ENCODE measurements at places on chromosomes 16 and 17.

DNA sequence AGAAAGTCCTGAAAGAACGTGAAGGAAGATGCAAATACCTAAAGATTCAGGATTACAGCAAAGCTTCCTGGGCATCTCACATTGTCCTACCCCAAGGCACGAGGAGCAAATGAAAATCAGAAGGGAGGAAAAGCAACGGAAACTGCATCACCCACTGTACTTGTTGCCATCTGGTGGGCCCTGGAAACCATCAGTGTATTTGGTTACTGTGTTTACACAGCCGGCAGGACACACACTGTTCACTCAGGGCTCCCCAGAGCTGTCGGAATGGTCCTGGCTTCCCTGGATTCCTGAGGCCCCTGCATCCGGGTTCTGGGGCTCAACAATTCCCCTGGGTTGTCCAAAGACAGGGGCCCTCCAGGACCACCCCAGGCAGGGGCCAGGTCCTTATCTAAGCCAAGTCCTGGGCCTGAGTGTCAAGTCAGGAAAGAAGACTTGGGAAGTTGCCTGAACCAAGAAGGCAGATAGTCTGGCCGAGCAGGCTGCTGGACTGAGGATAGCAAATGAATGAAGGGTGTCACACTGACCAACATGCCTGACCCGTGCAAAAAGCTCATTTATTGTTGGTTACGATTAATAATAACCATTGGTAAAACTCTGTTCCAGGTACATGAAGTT is 52.8 kb downstream of the SOX9 start:
- peak; percentile 31 for DNase-seq
- no peak overlapping the region for H3K4me3 ChIP-seq
- H3K4me1 ChIP-seq = no peaks in the 10 kb centered on the region
- no peak overlapping the region for H3K27ac ChIP-seq

DNA sequence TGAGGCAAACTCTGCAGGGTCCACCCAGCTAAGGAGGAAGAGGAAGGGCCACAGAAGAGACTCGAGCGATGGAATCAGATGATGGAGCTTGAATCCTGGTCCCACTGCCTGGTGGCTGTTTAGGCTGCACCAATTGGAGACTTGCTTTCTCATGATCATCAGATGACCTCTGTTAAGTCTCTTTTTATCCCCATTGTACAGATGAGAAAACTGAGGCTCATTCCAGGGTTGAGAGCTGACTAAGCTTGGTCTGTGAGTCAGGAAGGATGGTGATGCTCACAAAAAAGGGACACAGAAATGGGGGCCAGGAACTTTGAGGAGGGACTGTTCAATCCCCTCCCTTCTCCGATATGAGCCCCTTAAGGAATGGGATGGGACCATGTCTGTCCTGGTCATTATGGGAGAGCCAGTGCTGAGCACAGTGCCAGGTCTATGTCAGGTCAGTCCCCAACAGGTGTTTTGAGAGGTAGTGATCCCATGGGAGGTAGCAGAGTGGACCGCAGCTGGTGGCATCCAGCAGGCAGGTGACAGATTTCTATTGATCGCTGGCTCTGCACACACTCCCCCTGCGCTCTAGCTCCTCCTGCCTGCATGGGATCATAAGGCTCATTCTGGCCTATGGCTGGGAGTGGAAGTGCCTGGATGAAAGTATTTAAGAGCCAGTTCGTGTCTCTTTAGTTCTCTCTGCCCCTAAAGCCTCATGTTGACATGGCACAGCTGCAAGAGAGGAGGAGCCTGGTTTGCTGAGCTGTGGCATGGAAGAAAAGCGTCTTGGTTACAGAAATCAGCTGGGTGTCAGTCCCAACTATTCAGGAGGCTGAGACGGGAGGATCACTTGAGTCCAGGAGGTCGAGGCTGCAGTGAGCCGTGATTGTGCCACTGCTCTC is 27.2 kb downstream of the SNX20 start:
- H3K27me3 ChIP-seq = peaks cover 6% of the 10 kb centered on the region
- H3K27ac ChIP-seq = no peak overlapping the region
- no peaks in the 10 kb centered on the region for H3K4me1 ChIP-seq
- no peak overlapping the region for H3K4me3 ChIP-seq
- DNase-seq = no peak
- no peaks in the 10 kb centered on the region for H3K36me3 ChIP-seq

DNA sequence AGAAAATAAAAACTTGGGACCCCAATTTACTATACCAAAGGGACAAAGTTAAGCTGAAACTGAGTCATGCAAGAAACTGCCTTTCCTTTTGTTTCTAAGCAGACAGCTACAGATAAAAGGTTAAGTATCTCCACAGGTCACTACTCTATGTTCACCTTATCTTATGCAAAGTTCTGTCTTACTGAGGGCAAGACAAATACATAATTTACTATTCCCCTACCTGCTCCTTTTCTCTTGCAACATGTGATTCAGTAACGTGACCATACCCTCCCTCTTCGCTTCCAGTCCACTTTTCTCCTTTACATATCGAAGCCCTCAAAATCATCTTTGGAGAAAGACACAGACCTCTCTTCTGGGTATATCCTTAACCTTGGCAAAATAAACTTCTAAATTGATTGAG is 42.3 kb downstream of the SCPEP1 start:
- no peak for DNase-seq
- no peak overlapping the region for H3K4me3 ChIP-seq
- no peaks in the 10 kb centered on the region for H3K27me3 ChIP-seq
- H3K4me1 ChIP-seq = no peaks in the 10 kb centered on the region

GRCh38 chr17:2792366-2793169 is 3.7 kb upstream of the RAP1GAP2 start:
- H3K27me3 ChIP-seq = peaks cover 18% of the 10 kb centered on the region
- no peaks in the 10 kb centered on the region for H3K36me3 ChIP-seq
- no peak for DNase-seq
- H3K4me1 ChIP-seq = no peaks in the 10 kb centered on the region
- H3K27ac ChIP-seq = no peak overlapping the region
- H3K4me3 ChIP-seq = no peak overlapping the region

GRCh38 chr17:297758-298157 is 54.8 kb downstream of the RPH3AL start:
- no peak overlapping the region for H3K4me3 ChIP-seq
- no peak overlapping the region for H3K27ac ChIP-seq
- no peaks in the 10 kb centered on the region for H3K36me3 ChIP-seq

- no peak overlapping the region for H3K4me3 ChIP-seq
- DNase-seq = no peak
- no peaks in the 10 kb centered on the region for H3K27me3 ChIP-seq
- H3K4me1 ChIP-seq = peaks cover 2% of the 10 kb centered on the region
- H3K36me3 ChIP-seq = no peaks in the 10 kb centered on the region
Observed at GRCh38 chr16:46730126-46730525, 18.0 kb downstream of the MYLK3 start.

- no peaks in the 10 kb centered on the region for H3K36me3 ChIP-seq
- peaks cover 1% of the 10 kb centered on the region for H3K4me1 ChIP-seq
- peak; percentile 72 for DNase-seq
- H3K27ac ChIP-seq = no peak overlapping the region
- H3K4me3 ChIP-seq = no peak overlapping the region
Observed at GRCh38 chr16:84220851-84221250, 19.0 kb downstream of the KCNG4 start.

DNA sequence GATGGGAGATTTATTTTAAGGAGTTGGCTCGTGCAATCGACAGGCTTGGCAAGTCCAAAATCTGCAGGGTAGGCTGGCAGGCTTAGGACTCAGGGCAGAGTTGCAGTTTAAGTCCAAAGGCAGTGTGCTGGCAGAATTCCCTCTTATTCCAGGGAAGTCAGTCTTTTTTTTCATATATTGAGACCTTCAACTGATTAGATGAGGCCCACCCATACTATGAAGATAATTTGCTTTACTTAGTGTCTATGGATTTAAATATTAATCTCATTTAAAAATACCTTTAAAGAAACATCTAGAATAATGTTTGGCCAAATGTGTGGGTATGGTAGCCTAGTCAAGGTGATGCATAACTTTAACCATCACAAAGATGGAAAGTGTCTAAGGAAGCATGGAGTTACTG is 99.8 kb downstream of the CNTNAP4 start:
- no peaks in the 10 kb centered on the region for H3K27me3 ChIP-seq
- DNase-seq = no peak
- no peaks in the 10 kb centered on the region for H3K36me3 ChIP-seq
- H3K4me1 ChIP-seq = no peaks in the 10 kb centered on the region
- H3K4me3 ChIP-seq = no peak overlapping the region

DNA sequence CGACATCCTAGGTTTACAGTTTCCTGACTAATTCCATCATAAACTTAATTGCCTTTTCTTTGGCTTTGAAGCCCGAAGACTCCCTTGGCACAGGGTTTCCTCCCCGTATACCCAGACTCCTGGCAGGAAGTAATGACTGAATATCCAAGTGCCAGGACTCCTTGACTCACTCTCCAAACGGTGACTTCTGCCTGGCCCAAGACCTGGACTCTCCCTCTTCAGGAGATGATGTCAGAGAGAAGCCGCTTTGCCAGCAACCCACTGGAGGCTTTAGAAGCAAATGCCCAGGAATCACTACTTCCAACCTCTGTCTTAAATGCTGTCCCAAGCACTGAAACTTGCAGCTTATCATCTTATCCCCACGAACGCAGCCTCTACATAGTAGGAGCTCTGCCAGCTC is 146.5 kb downstream of the RGS9 start:
- no peak overlapping the region for H3K4me3 ChIP-seq
- no peak overlapping the region for H3K27ac ChIP-seq
- no peaks in the 10 kb centered on the region for H3K36me3 ChIP-seq
- DNase-seq = peak; percentile 26
- H3K27me3 ChIP-seq = peaks cover 2% of the 10 kb centered on the region

Data from IMR-90 (cell line).